ENCODE measurements at places on chromosomes 2 and 18.
A peak's percentile ranks its signal among the peaks of the same experiment; 100 is the strongest.

GRCh38 chr2:146451972-146452371 lies 1392.9 kb upstream of the ACVR2A start:
- no peak for DNase-seq

- DNase-seq, result no peak
These were observed 336.0 kb downstream of the CCDC85A start for GRCh38 chr2:56519806-56520205.

DNA sequence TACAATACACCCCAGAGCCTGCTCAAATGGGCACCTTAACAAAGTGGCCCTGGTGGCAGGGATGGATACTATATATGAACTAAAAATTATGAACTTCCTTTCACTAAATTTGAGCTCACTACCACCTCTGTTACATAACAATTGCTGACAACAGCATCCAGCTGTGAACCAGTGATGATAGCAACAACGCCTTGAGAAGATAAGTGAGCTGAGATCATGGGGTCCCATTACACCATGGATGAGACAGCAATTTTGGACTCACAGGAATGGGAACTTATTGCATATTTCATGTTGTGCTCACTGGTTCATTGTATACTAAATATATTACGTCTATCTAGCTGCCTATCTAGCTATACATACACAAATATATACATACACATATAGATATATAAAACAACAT lies 16.9 kb upstream of the ALMS1 start:
- DNase-seq, result no peak

DNA sequence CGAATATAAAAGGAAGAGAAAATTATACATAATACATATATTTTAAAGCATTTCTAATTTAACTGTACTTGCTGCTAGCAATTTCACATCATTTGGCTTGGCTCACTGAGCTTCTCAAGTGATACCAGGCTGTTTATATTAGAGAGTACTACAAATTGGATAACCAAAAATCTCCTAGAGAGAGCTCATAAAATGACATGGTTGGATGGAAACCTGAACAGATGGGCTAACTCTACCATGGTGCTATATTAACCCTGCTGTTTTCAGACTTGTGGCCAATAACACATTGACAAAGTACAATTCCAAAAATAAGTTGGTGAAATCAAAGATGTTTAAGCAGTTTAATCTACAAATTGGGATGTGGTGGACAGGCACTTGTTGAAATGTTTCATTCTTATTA lies 364.4 kb upstream of the GCFC2 start:
- DNase-seq, result no peak

- peak; percentile 20 for DNase-seq
These were observed 31.1 kb downstream of the HDAC4 start for GRCh38 chr2:239369631-239370161.

- DNase-seq, result no peak
These were observed 7.4 kb upstream of the GPR17 start for GRCh38 chr2:127638361-127639110.

DNA sequence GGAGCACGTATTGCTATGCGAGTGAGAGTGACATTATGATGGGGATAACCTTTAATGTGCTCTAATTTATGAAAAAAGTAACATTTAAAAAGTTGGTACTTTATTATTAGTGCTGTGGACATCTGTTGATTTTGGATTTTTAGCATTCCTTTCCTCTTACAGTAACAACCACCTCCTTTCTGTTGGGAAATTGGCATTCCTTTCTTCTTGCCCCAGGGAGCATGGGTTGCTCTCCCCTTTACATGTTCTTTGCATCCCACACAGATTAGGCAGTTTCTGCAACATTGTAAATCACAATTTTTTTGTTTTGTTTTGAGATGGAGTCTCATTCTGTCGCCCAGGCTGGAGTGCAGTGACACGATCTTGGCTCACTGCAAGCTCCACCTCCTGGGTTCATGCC lies 300.2 kb downstream of the LPIN1 start:
- no peak for DNase-seq

DNA sequence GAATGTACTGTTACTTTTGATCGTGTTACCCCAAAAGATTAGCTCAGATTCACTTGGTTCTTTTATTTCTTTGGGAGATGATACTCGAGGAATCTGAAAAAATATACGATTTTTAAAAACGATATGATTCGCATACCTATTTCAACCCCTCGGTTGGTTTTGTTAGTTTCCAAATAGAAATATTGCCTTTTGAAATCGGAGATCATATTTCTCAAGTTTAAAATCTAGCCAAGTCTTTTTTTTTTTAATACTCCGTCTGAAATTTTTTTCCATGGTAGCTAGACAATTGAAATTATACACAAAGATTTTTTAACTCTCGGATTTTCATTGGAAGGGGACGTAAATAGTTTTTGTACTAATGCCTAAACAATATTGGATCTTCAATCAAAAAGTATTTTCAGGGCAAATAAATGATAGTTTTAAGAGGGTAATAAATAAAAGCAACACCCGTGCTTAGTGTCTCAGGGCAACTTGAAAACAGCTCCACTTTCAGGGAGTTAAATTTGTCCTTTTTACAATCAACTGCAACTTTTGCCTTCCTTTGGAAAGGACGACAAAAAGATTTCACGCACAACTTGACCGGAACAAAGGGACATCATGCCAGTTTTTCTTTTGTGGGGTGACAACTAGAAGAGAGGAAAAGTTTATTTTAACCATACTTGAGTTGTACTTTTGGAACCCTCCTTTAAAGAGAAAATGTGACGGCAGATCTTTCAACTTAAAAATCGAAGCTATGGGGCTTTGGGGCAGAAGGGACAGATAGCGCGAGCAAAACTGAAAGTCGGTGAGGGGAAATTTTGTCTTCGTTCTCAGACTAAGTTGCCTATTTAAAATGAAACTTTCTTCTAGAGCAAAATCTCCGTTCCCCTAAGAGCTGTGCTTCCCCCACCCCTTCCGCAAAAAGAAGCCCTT lies 5.8 kb upstream of the ONECUT2 start:
- DNase-seq, result no peak

- DNase-seq, result no peak
These were observed 59.4 kb downstream of the CERS6 start for GRCh38 chr2:168515502-168515901.

GRCh38 chr2:69791045-69791444 lies 38.4 kb upstream of the GMCL1 start:
- DNase-seq, result no peak

DNA sequence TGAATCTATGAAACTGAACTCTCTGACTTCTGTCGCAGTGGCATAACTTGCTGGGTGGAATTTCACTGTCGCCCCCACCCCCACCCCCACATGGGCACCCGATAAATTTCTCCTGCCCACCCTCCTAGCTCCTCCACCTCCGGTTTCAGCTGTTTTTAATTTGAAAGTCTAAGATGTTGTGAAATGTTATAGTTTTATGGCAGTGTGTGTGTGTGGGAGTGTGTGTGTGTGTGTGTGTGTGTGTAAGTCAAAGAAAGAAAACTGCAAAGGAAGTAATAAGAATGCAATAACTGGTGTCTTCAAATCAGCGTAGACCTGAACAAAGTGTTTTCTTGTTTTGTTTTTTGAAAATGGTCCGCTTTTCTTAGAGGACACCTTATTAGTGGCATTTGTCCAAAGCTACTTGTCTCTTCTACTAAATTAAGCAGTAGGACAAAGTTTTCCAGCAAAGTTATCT lies 388 bp downstream of the DTNA start:
- no peak for DNase-seq

DNA sequence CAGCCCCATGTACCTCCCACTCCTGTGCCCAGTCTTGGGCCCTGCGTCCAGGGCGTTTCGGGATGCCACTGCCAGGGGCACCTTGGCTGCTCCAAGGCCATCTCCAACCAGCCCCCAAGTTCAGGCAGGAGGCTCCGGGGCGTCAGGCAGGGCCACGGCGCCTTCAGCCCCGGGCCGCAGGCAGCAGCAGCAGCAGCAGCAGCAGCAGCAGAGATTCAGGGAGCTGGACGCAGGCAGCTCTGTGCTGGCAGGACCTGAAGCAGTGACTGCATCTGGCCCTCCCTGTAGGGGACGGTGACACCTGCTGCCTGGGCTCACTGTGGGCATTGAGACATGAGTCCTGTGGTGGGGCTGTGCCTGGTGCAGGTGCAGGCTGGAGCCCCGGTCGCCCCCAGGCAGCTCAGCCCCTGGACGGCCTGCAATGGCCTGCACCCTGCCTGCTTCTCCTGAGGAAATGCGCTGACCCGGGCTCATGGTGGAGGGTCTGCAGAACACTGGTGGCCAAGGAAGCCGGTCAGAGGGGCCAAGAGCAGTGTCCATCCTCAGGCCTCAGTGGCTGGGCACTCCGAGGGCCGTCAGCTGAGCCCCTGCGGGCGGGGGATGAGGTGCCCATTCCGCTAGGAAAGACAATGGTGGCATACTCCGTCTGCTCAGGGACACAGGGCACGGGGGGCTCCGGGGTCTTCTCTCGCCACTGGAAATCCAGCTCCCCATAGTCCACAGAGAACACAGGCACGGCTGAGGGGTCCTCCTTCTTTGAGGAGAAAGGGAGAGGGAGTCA lies 8.0 kb downstream of the PDCD1 start:
- DNase-seq, result no peak

DNA sequence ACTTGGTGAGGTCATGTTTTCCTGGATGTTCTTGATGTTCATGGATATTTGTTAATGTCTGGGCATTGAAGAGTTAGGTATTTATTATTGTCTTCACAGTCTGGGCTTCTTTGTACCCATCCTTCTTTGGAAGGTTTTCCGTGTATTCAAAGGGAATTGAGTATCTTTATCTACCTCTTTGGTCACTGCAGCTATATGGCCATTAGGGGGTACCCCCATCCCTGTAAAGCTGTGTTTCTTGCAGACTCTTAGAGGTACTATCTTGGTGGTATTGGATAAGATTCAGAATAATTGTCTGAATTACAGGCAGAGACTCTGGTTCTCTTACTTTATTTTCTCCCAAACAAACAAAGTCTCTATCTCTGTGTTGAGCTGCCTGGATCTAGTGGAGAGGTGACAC lies 401.6 kb upstream of the FSIP2 start:
- DNase-seq, result no peak

DNA sequence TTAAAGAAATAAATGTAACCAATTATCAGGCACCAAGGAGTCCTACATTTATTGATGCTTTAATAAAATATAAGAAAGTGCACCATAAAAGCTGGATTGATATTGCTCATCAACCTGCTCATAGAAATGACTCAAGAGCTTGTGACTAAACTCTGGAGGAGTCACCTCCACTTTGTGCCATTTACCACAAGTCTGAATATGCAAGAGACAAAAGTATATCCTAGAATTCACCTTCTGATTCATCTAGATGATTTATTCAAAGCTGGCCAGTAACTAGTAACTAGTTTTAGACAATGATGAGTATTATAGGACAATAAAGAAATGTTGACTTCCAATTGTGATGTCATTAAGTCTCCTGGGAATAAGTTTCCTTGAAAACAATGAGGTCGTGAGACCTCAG lies 146.0 kb upstream of the SOX11 start:
- DNase-seq, result no peak

GRCh38 chr2:15802657-15803542 lies 137.4 kb upstream of the MYCN start:
- DNase-seq, result no peak

GRCh38 chr18:59867337-59868104 lies 32.3 kb upstream of the PMAIP1 start:
- DNase-seq, result no peak

GRCh38 chr2:208252716-208253492 lies 2.0 kb downstream of the IDH1 start:
- no peak for DNase-seq

DNA sequence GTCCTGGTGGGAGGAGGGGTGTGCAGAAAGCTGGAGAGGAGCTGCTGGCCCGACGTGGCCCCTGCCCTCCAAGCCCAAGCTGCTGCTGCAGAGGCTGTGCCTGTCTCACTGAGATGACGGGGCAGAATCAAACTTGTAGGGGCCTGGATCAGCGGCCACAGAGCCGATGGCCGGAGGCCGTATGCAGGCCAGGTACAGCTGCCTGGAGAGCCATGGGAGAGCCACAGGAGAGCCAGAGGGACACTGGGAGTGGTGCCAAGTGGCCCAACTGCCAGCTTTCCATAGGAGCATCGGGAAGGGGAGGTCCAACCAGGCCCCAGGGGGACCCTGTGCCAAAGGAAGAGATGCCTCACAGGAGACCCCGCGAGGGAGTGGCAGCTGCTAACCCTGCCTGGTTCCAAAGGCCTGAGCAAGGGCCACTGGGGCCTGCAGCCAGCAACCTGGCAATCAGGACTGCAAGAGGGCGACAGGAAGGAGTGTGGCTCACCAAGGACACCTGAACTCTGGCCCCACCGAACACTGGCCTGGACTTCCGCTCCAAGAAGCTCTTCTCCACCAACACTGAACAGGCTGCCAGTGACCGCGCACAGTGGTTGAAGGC lies 70.7 kb downstream of the HDAC4 start:
- DNase-seq, result no peak

DNA sequence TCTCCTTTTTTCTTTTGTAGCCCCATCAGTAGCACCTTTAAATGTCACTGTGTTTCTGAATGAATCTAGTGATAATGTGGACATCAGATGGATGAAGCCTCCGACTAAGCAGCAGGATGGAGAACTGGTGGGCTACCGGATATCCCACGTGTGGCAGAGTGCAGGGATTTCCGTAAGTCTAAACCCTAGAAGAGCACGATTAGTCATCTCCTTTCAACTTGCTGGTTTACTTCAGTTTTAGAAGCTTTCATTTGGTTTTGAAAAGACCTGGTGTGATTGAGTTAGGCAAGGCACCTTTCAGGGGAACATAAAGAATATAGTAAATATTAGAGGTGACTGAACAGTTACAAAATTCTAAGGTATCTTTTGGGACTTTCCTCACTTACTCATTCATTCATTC lies 72.2 kb upstream of the TMEM87B start:
- no peak for DNase-seq

DNA sequence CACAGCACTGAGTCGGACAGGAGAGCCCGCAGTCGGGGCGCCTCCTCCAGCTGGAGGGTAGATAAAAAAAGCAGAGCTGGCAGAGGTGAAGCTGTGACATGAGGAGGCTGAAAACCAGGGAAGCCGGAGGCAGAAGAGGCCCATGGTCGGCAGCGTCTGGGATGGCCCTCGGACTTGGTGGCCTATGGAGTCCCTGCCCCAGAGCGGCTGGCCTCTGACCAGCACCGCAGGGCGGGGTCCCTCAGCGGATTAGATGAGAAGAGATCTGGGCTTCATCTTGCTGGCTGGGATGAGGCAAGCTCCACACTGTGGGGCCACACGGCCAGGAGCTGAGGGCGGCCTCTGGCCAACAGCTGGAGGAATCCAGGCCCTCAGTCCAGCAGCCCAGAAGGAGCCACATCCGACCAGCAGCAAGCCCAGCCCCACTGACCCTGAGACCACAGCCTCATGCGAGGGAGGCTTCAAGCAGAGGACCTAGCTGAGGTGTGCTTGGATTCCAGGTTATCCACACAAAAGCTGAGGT lies 174.1 kb downstream of the EIPR1 start:
- no peak for DNase-seq

Data from stimulated activated CD8-positive, alpha-beta memory T cell treated with anti-CD3 and anti-CD28 coated beads, Interleukin-4, amount 100 ng/mL, for 4 hours (primary cell).